Left ventricle myocardium inferior (tissue), 1 donor: ENCODE measurements at places on chromosomes 3 and 15. TPM values are rescaled to one million over a fixed set of nuclear protein-coding genes. Genes with fewer than 3 reads are reported as not detected.

DLL4 gene
- total RNA-seq = 11.1 TPM

TTLL13 gene
- total RNA-seq = 0.19 TPM

AADACL2 gene
- not detected for total RNA-seq

GRCh38 chr3:194682694-194683310 lies 2.9 kb upstream of the FAM43A start:
- DNase-seq = peak; percentile 59

DNA sequence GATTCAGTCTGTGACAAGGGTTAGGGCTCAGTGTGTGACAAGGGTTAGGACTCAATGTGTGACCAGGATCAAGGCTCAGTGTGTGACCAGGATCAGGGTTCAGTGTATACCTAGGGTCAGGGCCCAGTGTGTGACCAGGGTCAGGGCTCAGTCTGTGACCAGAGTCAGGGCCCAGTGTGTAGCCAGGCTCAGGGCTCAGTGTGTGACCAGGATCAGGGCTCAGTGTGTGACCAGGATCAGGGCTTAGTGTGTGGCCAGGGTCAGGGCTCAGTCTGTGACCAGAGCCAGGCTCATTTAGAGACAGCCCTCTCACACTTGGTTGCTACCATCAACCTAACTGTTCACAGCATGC lies 24.2 kb downstream of the LOXL1 start:
- no peak for DNase-seq

DNA sequence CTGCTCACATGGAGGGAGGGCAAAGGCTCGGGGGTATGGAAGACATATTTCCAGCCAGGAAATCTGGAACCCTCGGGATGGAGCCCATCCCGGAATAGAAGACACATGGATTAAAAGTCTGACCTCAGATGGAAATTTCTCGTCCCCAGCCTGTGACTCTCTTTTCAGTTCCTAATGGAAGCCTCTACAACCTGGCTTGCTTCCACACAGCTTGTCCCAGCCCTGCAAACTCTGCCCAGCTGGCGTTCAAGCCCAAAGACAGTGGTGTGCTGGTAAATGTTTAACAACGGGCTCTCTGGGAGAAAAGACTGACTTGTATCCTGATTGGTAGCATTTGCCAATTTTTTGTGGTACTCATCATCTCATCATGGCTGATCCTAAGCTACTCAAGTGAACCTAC lies 35.6 kb upstream of the TLE3 start:
- no peak for DNase-seq

GRCh38 chr3:173945806-173946205 lies 548.3 kb downstream of the NLGN1 start:
- DNase-seq = no peak

GRCh38 chr15:74368121-74368520 lies 675 bp upstream of the CYP11A1 start:
- no peak for DNase-seq
